HepG2 (cell line): ENCODE measurements at places on chromosomes 6 and 20. TPM values are rescaled to one million over a fixed set of nuclear protein-coding genes. Genes with fewer than 3 reads are reported as not detected.

Gene ZBTB12
- 4.8 and 7.3 TPM in 2 replicates for polyA plus RNA-seq

- H3K4me1 ChIP-seq: no peaks in the 10 kb centered on the region
- no peaks in the 10 kb centered on the region for H3K36me3 ChIP-seq
- H3K4me3 ChIP-seq: no peak overlapping the region
- DNase-seq: no peak
- no peak overlapping the region for H3K27ac ChIP-seq
- peaks cover 5% of the 10 kb centered on the region; the same call in 1 of the 3 replicates for H3K27me3 ChIP-seq
These were observed 317.6 kb downstream of the CLIC5 start for GRCh38 chr6:45698046-45698445.

DNA sequence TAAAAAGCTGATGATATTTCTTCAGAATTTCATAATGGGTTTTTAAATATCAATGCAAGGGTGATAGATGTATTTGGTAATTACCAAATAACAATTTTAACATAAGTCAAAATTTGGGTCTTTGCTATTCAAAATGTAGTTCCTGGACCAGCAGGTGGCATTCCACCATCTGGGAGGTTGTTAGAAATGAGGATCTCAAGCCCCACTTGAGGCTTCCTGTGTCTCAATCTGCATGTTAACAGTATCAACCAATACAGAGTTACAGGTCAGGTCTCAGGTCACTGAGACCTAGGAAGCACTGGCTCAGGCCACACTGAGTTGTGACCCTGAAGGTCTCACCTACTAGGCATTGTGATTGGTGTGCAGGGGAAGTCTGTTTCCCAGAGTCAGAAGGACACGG is 57.2 kb upstream of the MTRF1L start:
- H3K4me3 ChIP-seq: no peak overlapping the region
- no peaks in the 10 kb centered on the region for H3K27me3 ChIP-seq
- H3K36me3 ChIP-seq: no peaks in the 10 kb centered on the region
- DNase-seq: peak; percentile 7

- H3K27ac ChIP-seq: no peak overlapping the region
- H3K36me3 ChIP-seq: no peaks in the 10 kb centered on the region
- no peaks in the 10 kb centered on the region for H3K27me3 ChIP-seq
- peaks cover 33% of the 10 kb centered on the region for H3K4me1 ChIP-seq
- peak; percentile 24 for DNase-seq
These were observed 622.4 kb upstream of the FLRT3 start for GRCh38 chr20:14959506-14960475.

DNA sequence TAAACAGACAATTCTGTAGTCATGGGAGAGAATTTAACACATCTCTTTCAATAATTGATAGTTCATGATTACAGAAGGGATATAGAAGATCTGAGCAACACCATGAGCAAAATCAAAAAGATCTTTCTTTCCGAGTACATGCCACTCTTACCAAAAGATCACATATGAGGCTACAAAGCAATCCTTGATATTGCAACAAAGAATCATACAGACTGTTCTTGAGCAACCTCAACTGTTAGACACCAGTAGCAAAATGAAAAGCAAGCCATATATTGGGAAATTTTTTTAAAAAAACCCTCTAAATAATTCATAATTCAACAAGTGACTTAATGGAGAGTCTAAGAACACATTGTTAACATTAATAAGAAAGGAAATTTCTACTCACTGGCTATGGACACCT is 3.6 kb upstream of the CD83 start:
- DNase-seq: no peak
- H3K4me1 ChIP-seq: peaks cover 4% of the 10 kb centered on the region; the same call in 1 of the 2 replicates
- H3K27me3 ChIP-seq: peaks cover under 1% of the 10 kb centered on the region
- no peak overlapping the region for H3K4me3 ChIP-seq
